ENCODE measurements at places on chromosomes 7 and 10.
A peak's percentile ranks its signal among the peaks of the same experiment; 100 is the strongest.

DNA sequence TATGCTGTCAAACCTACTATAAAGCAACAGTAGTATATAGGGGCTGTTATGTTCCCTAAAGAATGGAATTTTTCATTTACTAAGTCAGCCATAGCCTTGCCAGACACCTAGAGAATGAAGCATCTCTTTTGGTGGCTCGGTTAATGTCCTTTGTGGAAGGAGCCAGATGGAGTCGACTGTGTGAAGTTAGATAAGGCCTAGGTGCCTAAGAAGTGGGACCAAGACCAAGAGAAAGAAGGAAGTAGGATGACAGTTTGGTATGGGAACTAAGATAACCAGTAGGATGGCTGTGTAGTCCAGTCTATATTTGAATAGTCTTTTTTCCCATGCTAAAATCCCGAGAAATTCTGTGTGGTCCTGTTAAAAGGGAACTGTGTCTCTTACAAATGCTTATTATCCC is 62.2 kb downstream of the REEP3 start:
- no peak for DNase-seq

DNA sequence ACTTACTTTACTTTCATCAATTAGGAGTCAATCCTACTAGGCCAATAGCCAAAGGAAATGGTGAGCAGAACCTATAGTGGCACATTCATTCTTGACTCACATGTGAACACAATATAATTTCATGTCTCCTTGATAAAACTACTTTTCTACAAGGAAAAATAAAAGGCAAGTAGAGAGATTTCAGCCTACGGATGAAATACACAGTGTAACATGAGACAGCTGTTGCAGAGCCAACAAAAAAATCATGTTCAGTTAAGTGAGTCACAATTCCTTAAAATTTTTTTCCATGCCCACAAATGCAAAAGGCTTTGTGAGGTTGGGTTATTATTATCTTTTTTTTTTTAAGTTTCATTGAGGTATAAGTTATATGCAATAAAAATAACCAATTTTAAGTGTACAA is 54.8 kb downstream of the GPR141 start:
- no peak for DNase-seq

GRCh38 chr7:1536455-1536742 is 5.9 kb downstream of the MAFK start:
- DNase-seq, result no peak

DNA sequence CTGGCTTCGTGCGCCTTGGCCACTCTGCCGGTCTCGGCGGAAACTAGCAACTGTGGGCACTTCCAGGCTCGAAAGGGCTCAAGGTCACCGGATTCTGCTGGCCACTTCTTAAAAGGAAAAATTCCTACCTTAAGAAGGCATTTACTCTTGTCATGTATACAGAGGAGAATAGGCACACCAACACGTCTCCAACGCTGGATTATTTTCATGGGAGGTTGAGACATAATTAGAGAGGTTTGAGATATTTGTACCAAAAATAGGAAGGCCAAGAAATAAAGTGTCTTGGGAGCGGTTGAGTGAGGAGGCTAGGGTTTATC is 4.5 kb upstream of the CYP26A1 start:
- no peak for DNase-seq

GRCh38 chr7:125592331-125592730 is 662.7 kb upstream of the POT1 start:
- no peak for DNase-seq

DNA sequence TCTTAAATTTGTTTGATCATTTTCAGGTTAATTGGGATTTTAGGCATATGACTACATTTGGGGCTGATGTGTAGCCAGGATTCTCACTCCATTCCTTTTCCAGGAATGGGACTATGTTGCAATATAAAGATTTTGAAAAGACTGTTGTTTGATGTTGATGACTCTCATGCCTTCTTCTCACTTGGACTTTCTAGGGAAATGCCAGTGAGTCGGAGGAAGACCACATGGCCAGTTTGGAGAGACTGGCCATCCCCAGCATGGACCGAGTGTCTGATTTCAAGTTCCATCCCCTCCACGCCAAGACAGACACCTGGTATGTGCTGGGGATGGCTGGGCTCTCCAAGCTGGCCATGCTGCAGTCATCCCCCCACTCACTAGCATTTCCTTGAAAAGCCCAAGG is 5.5 kb downstream of the IGFBP3 start:
- no peak for DNase-seq

DNA sequence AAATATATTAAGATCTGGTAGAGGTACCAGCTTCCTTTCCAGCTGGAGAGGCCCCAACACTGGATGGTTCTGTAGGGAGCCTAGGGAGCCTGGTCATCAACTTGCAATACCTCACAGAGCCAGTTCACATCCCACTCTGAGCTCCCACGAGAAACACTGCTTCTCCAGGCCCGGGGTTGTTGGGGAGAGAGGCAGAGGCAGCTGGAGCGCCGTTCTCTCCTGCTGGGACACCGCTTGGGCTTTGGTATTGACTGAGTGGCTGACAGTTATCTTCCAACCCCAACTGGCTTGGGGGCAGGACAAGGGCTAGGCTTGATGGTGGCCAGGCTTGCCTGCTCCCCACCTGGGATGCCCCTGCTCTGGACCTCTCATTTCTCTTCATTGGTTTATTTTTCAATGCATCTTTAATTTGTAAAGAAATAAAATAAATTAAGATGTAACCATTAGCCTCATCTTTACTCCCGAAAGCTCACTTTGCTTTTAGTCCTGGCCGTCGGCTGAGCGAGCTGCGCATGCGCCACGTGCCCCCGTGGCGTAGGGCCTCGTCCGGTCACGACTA is 10.0 kb upstream of the CHCHD1 start:
- peak; percentile 80 for DNase-seq

DNA sequence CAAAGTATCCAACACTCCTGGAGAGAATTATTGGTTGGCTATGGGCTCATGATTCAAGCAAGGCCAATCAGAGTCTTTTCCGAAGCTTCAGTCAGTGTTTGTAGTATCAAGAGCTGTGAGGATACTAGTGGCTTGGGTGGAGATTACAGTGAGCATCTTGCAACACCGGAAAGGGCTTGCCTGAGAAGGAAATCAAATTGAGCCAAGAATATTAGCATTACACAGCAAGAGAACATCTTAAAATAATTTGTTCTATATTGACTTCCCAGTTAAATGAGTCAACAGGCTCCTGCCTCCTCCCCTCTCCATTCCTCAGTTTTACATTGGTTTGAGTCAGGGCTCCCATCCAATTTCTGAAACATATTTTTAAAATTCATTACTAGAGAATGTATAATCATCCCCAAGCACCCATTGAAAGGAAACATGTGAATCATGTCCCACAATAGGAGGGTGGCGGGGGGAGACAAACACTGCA is 127.4 kb downstream of the ELAPOR2 start:
- DNase-seq, result no peak

DNA sequence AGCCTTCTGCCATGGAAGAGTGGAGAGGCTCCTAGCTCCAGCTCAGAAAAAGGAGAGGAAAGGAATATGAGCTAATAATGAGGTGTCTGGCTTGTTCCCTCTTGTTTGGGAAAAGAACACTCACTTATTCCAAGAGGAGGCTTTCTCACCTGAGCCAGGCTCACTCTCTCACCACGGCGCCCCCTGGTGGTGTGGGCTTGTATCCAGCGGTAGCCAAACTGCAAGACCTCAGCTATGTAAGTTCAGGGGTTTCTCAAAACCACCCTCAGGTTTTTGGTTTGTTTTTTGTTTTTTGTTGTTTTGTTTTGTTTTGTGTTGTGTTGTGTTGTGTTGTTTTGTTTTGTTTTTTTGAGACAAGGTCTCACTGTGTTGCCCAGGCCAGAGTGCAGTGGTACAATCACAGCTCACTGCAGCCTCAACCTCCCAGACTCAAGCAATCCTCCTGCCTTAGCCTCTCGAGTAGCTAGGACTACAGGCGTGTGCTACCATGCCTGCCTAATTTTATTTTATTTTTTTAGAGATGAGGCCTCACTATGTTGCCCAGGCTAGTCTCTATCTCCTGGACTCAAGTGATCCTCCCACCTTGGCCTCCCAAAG is 124.0 kb downstream of the TMEM130 start:
- DNase-seq, result peak; percentile 63

DNA sequence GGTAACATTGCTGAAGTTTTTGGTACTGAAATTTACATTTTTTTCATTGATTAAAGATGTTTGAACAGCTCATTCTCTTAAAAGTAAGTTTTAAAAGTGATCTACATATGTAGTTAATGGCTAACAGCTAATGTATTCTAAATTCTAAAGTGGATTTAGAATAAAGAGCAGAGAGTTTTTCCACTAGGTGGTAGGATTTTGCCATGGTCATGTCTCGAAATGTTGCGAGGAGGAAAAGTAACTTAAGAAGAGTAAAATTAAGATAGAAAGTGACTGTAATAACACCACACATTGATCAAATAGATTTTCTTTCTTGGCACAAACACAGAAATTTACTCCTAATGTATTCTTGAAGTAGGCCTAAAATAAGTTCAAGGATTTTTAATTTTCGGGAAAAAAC is 19.8 kb downstream of the LSMEM1 start:
- DNase-seq, result no peak

GRCh38 chr10:79180414-79181221 is 111.9 kb downstream of the ZMIZ1 start:
- no peak for DNase-seq

GRCh38 chr10:124296121-124296812 is 122.5 kb downstream of the OAT start:
- DNase-seq, result no peak

DNA sequence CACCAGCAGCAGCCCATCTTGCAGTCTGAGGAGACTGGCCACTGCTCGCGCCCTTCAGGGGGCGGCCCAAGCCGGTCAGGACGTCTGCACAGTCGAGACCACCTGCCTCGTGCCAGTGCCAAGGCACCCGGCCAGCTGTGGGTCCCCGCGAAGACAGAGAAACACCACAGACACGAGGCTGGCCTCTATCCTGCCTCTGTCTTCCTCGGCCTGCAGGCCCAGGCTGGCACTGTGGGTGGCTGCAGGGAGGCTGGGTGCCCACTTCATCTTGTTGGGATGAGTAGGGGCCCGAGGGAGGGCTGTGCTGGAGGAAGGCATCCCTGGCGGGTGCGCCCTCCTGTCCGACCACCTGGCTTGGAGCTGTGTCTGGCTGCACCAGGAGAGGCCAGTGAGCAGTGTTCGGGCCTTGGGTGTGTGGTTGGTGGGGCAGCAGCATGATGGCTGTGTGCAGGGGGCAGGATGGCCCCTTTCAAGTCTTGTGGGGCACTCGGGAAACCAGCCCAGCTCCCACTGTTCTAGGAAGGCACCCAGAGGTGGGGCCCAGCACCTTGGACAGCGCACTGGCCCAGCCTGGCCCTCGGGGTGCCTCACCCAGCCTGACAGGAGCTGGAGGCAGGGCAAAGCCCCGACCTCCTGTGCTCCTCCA is 7.3 kb downstream of the DPYSL4 start:
- no peak for DNase-seq

- no peak for DNase-seq
These were observed 6.3 kb upstream of the CDH23 start for GRCh38 chr10:71390461-71390835.

DNA sequence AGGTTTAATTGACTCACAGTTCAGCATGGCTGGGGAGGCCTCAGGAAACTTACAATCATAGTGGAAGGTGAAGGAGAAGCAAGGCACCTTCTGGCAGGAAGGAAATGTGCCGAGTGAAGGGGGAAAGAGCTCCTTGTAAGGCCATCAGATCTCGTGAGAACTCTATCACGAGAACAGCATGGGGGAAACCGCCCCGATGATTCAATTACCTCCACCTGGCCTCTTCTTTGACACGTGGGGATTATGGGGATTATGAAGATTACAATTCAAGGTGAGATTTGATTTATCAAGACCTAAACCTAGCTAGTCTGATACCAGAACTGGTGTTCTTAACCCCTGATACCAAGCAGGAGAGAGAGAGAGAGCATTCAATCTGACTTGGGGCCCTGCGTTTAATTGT is 258.7 kb downstream of the PTEN start:
- no peak for DNase-seq

GRCh38 chr7:158771-159170 is 33.6 kb upstream of the FAM20C start:
- DNase-seq, result no peak

- no peak for DNase-seq
These were observed 209.1 kb upstream of the ZNF722 start for GRCh38 chr7:63789378-63790176.

DNA sequence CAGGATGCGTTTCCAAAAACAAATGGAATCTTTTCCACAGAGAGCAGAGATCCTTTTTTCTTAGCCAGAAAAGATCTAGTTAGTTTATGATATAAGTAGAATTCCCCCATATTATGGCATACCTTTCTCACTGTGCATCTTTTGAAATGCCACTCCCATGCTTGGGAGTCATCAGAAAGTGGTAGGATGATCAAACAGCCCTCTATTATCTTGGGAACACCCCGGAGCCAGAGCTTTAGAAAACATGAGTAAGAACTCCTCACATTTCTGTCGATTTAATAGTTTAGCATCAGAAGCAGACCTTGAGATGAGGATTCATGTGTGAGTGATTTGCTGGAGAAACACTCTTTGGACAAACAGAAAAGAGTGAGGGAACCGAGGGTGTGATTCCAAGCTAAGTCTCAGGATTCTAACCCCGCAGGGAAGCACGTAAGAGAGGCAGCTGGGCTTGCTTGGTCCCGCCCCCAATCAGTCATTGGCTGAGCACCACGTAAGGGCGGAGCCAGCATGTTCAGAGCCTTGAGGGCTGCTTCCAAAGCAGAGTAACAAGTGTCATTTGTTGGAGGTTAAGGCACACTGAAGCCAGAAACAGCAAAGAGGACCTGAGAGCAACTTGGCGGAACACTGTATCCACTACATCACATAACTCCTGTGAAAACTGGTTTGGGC is 43.7 kb upstream of the NXPH1 start:
- DNase-seq, result no peak

GRCh38 chr7:28595801-28596200 is 183.5 kb downstream of the CREB5 start:
- no peak for DNase-seq

DNA sequence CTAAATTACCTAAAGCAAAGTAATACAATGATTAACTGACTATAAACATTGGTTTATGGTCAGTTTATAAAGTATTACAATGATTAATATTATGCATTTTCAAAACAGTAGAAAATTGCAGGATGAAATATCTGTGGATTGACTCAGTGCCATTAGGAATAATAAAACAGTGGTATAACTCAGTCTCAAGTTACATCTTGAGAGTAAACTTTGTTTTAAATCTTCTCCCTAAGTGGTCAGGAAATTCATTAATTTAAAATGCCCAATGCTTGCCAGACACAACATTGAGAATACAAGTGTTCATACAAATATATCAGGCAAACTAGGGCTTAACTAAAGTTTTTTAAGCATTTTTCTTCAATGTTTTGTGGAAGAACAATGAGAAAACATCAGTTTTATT is 257.8 kb downstream of the ETV1 start:
- DNase-seq, result no peak

GRCh38 chr7:30896783-30897637 is 14.6 kb upstream of the AQP1 start:
- DNase-seq, result no peak

GRCh38 chr10:130737621-130738020 is 573.9 kb downstream of the TCERG1L start:
- no peak for DNase-seq

GRCh38 chr7:95883217-95883616 is 110.9 kb downstream of the DYNC1I1 start:
- no peak for DNase-seq

Measured in CD4-positive, alpha-beta T cell treated with Interleukin-2 at 100 ng/mL for 4 hours (primary cell).